ENCODE measurements at places on chromosomes 7 and 10.

- DNase-seq: no peak
Measured at GRCh38 chr7:20206104-20206896, 10.9 kb downstream of the MACC1 start.

DNA sequence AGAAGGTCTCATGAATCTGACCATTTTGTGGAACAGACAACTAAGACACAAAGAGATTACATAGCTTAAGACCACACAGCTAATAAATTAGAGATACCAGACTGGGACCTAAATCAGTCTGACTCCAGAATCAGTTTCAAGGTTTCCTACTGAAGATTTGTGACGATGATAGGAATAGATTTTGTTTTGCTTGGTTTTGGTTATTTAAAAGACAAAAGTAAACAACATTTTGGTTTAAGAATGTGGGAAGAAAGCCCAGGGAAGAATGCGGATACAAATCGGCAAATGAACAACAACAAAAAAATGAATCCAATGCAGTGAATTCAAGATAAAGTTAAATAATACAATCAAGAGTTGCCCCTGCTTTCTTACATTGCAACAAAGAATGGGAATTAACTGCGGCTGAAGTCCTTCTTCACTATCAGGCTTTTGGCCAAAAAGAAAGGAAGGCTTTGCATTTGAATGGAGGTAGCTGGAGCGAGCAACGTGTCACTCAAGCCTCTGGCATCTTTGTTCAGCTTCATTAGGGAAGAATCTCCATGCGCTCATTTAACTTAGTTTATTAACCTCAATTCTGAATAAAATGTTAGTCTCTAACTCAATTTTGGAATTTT lies 210.8 kb downstream of the ADAM12 start:
- DNase-seq: peak; percentile 47

- no peak for DNase-seq
Measured at GRCh38 chr7:101474178-101474577, 111.5 kb downstream of the COL26A1 start.

DNA sequence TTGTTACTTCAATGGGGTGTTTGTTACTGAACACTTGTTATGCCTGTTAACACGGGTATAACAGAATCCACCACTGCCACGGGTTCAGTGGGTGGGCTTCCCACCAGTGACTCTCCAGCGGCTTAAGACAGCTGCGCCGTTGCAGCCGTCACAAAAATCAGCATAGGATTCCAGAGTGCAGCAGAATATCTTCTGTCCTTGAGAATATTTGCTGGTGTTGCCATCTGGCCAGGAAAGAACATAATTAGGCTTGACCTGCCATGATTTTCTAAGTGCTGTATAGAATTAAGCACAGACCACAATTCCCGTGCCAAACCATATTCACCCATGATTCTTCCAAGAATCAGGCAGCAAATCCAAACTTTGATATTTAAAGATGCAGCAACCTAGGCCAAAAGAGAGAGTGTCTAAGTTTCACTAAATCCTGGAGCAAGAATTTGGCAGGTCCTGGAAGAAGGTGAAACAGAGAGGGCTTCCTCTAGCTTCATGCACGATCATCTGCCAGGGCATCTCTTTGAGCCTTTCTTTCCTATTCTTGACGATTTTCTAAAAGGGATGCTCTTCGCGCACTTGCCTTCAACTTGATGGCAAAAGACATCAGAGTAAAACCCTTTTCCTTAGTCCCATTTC lies 95.0 kb downstream of the FRMD4A start:
- no peak for DNase-seq

- no peak for DNase-seq
Measured at GRCh38 chr10:113304726-113305125, 248.1 kb upstream of the HABP2 start.

DNA sequence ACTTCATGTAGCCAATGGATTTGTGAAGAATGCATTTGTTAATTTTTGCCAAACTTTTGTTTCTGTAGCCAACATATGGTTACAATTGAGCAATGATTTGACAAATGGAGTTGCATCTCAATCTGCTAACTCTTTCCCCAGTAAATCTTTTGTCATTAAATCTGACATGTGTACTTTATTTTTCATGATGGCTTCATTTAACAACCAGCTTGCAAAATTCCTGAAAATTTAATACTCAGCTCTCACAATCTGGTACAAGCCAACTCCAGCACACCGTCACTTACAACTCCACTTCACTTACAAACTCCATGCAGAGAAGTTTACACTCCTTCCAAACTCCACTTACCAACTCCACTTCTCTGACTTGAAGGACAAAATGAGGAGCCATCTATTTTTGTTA lies 26.5 kb upstream of the HIBADH start:
- no peak for DNase-seq

DNA sequence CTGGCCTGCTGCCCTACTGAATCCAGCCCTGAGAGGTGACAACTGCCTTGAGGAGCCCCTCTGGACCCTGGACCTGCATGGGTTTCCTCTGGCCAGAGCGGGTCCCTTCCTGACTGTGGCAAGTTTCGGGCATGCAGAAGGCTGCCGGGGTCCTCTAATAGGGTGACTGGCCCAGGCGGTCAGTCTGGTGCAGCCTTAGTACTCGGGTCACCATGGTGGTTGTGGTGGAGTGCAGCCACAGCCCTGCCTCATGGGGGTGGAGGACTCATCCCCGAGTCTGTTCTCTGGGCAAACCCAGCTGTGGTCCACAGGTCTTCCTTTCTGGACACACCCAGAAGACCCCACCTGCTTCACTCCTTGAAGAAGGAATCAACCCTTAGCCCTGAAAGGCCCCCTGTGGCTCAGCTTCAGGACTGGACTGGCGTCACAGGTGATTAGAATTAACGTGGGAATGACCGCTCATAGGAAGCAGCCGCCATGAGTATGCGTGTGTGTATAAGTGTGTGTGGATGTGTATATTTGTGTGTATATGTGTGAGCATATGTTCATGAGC lies 28.7 kb downstream of the RAMP3 start:
- no peak for DNase-seq

GRCh38 chr7:121002757-121003200 lies 14.3 kb downstream of the CPED1 start:
- DNase-seq: peak; percentile 76

DNA sequence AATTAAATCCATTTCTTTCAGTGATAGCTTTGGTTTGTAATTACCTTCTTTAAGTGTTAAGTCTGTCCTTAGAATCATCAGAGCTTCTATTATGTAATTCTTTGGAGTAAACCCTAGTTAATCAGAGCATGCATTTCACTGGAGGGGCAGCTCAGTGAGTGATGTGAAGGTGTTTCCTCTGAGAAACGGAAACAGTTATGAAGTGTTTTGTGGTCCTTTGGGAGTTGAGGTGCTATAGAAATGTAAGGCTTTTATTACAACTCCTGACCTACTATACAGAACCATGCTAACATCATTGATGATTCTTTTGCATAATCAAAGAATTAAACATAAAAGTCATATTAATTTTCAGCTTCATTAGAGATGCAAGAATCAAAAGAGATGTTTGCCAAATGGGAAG lies 141.5 kb downstream of the EXOC4 start:
- no peak for DNase-seq
